ENCODE measurements at places on chromosomes 13 and 19.

DNA sequence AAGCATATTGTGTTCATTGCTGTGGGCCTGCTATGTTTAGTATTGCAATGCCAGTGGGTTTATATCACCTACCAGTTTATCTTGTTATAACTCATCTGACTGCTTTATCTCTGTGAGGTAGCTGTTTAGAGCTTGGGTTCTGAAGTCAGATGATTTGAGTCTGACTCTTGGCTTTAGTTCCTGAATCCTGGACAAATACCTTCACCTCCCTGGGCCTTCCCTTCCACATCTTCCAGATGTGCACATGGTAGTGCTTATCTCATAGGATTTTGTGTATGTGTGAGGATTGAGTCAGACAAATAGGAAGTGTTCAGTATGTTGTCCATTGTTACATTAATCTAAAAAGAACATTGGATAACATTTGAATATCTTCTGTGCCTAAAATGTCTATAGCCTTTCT is 63.5 kb upstream of the ANKRD10 start:
- no peak for DNase-seq

- DNase-seq: no peak
These were observed 12.5 kb downstream of the ZNF611 start for GRCh38 chr19:52722062-52723003.

DNA sequence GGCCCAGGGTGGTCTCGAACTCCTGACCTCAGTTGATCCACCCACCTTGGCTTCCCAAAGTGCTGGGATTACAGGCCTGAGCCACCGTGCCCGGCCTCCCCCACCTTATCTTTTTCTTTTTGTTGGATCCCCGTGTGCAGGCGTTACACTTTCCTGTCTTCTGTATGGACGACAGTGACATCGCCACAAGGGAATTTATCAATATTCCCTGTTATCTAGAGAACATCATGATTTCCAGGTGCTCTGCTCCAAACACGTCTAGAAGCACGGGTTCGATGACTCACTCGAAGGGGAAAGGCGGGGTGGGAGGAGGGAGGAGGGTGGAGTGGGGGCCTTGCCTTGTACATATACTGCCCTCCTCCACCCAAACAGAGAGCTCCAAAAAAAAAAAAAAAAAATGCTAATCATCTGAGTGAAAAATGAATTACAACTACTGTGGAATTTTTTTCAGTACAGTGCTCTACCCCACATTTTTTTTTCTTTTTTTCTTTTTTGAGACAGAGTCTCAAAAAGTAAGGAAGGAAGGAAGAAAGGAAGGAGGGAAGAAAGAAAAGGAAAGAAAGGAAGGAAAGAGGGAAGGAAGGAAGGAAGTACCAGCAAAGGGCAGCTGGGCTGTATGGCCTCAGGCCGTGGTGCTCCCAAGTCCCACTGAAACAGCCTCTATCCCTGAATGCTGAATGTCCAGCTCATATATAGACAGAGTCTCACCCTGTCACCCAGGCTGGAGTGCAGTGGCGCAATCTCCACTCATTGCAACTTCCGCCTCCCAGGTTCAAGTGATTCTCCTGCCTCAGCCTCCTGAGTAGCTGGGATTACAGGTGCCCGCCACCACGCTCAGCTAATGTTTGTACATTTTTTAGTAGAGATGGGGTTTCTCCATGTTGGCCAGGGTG is 36.8 kb downstream of the INSR start:
- no peak for DNase-seq

GRCh38 chr13:99655351-99656091 is 154.2 kb downstream of the TM9SF2 start:
- peak; percentile 13 for DNase-seq

- DNase-seq: no peak
These were observed 495.9 kb downstream of the GPC5 start for GRCh38 chr13:91894316-91894715.

DNA sequence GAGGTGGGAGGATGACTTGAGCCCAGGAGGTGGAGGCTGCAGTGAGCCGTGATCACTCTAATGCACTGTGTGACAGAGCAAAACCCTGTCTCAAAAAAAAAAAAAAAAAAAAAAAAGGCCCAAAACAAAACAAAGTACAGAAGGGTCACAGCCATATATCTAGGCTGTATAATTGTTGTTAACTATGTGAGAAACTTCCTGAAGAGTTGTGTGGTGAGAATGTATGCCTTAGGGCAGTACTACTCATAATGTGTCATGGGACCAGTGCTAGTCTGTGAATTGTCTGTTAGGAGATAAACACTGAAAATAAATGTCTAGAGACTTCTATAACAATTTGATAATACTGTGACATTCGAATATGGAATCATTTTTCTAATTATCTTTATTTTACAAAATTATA is 43.1 kb downstream of the PAN3 start:
- DNase-seq: no peak

DNA sequence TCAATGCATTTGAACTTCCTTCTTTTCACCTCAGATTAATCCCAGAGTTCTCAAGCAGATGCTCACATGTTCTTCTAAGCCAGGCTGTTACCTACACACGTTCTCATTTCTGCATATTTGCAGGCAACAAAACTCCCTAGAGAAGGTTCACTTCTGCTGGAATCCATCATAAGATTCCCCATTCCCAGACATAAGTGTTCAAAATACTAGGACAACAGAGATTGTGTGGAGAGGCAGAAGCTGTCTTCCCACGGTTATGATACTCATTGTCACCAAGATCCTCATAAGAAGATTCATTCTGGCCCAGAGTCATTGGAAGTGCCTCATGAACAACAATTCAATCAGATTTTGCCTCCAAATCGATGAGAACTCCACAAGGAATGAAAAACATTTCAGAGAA is 931.6 kb upstream of the MIR17HG start:
- no peak for DNase-seq

DNA sequence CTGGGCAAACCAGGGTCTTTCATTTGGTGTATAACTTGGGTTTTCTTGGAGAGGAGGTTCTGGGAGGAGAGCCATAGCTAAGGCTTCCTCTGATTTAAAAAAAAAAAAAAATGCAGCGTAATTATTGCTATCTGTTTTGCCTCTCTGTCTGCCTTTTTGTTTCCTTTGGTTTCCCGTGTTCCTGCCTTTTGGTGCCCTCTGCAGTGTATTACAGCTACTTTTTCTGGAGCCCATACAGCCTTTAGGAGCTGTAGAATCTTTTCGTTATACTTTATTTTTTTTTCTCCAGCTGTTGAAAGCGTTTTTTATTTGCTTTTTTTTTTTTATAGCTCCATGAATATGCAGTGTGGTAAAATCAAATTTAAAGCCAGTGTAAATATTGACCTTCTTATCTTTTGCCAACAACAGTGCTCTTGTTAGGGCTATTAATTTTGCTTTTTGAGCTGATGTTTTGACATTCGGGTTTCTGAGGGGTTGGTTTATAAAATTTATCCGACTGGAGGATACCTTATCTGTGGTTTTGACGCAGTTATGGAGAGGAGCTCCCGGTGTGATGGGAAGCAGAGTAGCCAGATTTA is 38.1 kb downstream of the ZNF493 start:
- DNase-seq: no peak

DNA sequence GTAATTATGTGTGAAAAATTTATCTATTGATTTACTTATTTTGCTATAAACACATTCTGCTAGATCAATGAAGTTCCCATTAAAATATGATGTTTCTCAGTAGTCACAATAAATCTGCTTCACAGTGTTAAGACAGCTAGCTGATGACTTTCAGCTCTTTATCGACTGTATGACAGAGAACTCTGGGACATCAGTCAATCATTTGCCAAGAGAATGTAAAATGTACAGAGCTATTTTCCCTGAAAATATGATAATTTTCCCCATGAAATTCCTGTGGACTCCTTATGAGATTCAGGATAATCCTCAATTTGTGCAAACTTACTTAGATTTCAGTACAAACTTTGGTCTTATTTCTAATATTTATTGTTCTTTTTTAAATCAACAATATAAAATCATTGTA is 430.5 kb downstream of the SLITRK6 start:
- no peak for DNase-seq

DNA sequence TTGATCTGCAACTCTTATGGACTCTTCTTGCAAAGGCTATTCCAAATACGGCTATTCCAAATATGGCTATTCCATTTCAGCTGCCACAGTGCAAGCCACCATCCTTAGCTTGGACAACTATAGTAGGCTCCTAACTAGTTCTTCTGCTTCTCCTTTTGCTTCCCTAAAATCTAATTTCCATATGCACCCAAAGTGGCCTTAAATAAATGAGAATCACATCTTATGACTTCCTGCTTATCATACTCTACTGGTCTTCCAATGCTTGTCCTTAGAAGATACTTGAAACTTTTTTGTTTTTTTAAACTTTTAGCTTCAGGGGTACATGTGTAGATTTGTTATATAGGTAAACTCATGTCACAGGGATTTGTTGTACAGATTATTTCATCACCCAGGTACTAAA is 4.9 kb downstream of the UCHL3 start:
- no peak for DNase-seq

DNA sequence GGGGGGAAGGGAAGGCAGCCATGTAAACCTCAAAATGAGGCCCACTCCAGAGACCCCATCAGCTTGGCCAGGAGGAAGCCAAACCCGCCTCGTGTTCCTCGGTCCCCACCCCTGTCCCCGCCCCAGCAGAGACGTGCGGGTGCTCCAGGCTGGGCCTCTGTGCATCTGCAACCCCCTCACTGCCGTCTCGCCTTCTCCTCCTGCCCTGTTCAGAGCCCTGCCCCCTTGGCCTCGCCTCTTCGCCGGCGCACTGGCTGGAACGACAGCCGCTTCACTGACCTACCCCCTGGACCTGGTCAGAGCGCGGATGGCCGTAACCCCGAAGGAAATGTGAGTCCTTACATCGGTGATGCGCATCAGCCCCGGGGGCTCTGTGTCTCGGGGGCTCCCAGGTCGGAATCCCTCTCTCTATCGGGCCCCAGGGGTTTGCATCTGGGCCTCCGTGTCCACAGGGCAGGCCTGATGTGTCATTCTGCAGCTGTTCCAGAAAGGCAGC is 32.2 kb downstream of the TMEM161A start:
- DNase-seq: no peak

GRCh38 chr13:45048890-45049407 is 59.6 kb downstream of the GPALPP1 start:
- no peak for DNase-seq
